NCI-H1930 (cell line): ENCODE measurements at places on chromosomes 3 and 15.
A peak's percentile ranks its signal among the peaks of the same experiment; 100 is the strongest.

DNA sequence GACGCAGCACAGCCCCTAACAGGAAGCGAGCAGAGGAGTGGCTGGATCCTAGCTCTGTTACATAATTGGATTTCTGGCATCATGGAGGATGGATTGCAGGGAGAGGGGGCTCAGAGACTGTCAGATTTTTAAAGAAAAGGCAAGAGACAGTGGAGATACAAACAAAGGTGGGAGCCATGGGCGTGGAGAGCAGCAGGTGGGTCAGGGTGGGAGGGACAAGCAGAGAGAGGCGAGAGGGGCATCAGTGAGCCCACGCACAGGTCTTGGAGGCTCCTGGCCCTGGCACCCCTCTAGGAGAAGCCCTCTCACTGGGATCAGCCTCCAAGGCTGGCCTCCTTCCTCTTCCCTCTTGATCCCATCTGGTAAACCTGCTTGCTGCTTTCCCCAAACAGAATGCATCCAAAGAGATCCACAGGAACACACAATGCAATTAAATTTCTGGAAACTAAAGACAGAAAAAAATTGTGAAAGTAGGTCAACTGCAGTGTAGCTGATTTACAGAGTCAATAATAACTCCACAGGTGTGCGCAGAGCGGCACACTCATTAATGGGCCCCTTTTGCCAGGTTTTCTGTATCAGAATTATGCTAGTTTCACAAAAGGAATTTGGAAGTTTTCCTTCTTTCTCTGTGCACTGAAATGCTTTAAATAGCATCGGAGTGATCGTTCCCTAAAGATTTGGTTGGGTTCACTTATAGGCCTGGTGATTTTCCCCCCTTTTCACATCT is 66.1 kb downstream of the LSM3 start:
- no peak for DNase-seq

DNA sequence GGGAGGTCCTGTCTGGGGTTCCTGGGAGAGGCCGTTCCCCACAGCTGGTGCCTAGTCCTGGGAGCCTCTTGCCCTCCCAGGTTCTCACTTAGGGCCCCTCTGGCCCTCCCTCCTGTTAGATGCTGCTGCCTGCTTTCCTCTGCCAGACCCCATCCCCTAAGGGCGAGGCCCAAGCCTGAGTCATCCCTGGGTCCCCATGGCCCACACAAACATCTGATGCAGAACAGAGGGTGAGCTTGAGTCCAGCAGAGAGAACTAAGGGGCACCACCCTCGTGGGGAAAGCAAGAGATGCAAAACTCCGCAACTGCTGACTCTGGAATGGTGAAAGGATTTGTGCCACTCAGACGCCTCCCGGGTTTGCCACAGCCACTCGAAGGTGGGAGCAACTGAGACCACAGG is 58.8 kb upstream of the TRPM1 start:
- DNase-seq, result no peak

DNA sequence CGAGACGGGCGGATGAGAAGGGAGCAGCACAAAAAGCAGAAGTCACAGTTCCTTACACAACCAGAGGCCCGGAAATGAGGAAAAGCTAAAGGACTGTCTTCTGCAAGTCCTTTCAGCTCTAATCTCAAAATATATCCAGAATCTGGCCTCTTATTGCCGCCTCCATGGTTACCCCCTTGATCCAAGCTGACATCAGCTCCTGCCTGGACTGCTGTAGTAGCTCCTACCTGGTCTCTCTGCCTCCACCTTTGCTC is 324.0 kb upstream of the ROPN1 start:
- no peak for DNase-seq

DNA sequence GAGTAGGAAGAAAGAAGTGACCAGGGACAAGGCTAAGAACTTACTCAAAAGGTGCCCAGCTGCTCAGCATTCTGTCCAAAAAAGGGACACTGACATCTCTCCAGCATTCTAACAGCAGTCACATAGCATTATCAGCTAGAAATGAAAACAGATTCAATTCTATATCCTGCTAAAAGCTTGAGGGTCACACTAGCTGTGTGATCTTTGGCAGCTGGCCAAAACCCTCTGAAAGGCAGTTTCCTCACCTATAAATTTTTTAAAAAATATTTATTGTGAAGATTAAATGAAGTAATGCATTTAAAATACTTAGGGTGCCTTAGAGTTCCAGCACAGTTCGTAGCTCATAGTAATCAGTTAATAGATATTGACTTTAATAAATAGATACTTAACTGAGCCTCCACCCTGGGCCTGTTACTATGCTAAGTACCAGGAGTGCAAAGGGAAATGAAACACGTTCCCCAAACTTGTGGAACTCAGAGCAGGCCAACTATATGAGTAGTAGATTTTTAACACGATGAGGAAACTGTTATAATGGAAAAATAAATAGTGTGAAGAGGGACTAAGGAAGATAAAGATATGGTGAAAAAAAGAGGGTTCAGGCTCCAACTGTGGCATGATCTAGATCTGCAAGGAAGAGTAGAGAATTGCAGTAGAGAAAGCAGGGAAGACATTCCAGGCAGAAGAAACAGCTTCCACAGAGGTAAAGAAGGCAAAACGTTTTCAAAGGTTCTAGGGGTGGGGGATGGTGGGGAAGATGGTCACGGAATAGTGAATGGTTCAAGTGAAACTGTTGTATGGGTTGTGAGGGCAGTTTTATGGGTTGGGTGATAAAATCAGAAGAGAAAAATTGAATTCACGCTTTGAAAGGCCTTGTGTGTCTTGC is 11.4 kb downstream of the CD86 start:
- no peak for DNase-seq

- DNase-seq, result no peak
Observed at GRCh38 chr15:49464522-49464921, 41.5 kb downstream of the FGF7 start.

DNA sequence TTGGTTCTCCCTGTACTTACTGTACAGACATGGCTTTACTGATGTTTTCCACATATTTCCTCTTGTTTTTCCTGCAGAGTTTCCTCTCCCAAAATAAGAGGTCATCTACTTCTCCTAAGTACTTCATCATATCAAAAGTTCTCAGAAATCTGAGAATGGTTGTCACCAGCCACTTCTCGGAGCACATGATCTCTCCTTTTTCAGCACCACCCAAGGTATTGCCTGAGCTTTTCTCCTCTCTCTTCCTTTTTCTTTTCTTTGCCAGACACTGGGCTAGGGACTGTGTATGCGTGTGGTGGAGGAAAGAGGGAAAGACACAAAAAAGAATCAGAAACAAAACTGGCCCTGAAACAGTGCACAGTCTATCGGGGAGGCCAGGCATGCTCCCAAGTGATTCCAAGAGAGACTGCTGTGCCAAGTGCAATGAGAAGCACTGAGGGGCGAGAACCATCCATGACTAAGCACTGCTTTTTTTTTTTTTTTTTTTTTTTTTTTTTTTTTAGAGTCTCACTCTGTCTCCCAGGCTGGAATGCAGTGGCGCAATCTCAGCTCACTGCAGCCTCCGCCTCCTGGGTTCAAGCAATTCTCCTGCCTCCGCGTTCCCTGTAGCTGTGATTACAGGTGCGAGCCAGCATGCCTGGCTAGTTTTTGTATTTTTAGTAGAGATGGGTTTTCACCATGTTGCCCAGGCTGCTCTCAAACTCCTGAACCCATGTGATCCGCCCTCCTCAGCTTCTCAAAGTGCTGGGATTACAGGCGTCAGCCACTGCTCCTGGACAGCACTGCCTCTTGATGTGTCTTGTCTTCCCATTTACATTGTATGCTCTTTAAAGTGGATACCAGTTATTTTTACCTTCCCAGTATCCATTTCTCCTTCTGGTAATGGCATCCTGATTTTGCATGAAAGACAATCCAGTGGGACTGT is 194.0 kb upstream of the FEZF2 start:
- DNase-seq, result no peak

- no peak for DNase-seq
Observed at GRCh38 chr3:117314441-117315150, 605.0 kb downstream of the TUSC7 start.

GRCh38 chr3:127450331-127450730 is 140.2 kb downstream of the TPRA1 start:
- no peak for DNase-seq

DNA sequence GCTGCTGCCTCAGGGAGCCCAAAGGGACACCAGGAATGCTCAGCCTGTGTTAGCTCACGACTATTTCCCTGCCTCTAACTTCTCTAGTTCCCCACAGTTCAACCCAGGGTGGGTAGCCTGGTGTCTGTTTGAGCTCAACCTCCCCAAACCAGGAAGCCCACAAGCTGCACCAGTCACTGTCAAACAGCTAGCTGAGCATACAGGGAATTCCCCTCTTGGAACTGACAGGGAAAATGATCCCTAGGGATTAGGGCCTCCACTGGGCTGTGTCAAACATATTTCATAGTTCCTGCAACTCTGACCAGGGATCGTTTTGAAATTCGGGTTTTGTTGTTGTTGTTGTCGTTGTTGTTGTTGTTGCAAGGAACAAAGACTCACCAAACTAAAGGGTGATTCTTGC is 147.1 kb upstream of the ICE2 start:
- no peak for DNase-seq

DNA sequence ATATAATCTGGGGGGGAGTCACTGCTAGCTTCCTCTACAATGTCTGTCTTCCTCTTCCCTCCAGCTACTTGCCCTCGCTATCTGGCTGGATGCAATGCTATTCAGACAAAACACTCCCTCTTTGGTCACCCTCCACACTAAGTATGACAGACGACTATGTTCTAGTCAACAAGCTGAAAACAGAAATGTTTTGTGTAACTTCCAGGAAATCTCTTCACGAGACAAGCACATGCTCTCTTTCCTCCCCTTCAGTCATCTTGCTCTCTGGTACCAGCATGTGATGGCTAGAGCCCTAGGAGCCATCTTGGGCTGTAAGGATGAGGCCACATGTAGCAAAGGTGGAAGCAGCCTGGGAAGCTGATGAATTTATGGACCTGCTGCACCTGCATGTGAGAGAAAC is 151.3 kb downstream of the ARRDC4 start:
- DNase-seq, result no peak

GRCh38 chr15:40329804-40330203 is 6.3 kb downstream of the INAFM2 start:
- DNase-seq, result no peak

DNA sequence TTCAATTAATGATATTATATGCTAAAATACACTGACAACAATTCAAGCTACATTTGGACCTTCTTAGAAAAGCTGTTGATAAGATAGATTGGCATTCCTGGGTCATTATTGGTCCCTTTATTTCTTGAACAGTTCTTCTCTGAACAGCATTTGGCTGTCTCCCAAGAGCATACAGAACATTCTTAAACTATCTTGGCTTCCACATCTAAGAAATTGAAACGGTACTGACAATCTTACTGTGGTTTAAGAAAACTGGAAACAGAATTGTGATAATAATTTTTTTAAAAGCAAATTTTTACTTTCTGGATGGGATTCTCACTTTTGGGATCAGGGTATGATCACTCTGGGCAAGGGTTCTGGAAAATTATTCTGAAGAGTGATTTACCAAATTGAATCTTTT is 161.7 kb upstream of the ZNF385D start:
- DNase-seq, result no peak

DNA sequence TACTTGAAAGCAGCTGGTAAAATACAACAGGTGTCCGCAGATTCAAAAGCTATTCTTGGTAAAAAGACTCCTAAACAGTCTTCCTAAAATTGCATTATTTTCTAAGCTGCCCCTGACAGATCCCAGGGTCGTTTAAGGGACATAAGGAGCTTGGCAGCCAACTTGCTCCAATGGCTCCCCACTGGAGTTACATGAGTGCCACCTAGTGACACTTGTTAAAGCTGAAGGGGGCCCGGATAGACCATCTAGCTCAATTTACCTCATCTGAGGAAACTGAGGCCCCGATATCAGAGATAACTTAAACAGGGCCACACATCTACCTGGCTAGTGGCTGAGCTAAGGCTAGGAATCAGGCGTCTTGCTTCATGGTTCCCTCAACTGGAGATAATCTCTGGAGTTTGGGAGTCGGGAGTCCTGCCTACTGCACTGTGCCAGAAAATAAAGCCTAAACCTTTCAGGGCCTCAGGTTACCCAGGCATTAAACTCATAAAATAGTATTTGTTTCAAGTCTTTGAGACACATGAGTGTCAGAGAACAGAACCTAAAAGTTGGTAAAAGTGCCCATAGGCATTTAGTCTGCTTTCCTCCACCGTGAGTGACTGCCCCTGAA is 6.5 kb upstream of the TBC1D23 start:
- DNase-seq, result peak; percentile 5

DNA sequence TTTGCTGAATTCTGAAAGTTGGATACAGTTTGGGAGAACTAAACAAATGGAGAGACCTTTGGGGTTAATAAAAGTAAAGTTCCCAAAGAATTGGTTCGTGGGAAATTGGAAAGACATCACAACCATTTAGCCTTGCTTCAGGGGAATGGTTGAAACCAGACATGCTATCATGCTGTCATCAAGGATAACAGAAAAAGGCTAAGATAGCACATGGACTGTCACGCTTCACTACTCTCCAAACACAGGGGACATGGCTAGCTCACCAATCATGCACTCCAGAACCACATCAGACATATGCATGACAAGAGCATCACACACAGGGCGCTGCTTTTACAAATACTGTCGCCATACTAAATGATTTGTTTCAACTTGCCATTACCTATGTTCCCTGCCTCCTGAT is 671.7 kb upstream of the ROBO1 start:
- DNase-seq, result peak; percentile 10

GRCh38 chr3:172882563-172882962 is 132.0 kb downstream of the ECT2 start:
- DNase-seq, result no peak

DNA sequence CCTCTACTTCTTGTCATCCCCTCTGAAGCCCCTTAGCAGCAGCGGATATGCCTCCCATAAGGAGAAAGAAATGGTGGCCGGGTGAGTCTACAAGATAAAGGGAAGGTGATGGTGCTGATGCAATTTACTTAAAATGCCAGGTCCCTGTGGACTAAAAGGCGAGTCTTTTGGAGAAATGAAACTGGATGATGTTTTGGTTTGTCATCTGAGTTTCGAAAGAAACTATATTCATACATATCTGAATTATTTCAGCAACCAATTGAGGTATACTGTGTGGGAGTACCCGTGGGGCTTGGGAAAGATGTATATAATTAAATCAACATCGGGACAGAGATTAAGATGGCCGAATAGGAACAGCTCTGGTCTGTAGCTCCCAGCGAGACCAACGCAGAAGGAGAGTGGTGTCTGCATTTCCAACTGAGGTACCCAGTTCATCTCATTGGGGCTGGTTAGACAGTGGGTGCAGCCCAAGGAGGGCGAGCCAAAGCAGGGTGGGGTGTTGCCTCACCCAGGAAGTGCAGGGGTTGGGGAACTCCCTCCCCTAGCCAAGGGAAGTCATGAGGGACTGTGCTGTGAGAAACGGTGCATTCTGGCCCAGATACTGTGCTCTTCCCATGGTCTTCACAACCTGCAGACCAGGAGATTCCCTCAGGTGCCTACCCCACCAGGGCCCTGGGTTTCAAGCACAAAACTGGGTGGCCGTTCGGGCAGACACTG is 210.6 kb upstream of the CHRM5 start:
- DNase-seq, result no peak

DNA sequence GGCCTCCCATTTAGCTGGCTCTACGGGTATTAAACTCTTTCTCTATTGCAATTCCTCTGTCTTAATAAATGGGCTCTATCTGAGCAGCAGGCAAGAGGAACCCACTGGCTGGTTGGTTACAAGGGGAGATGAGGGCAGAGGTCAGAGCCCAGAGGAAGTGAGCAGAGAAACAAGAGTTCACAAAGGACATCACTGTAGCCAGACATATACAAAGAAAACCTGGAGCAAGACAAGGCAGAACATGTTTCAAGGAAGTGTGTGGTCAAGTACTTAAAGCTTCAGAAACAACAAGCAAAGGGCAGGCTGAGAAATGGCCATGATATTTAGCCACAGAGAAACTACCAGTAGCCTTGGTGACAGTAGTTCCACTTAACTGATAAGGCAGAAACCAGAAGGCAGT is 24.3 kb downstream of the SUSD5 start:
- DNase-seq, result no peak

GRCh38 chr3:127427666-127428065 is 139.8 kb upstream of the PRR20G start:
- no peak for DNase-seq
